ENCODE measurements at places on chromosomes 4 and X.

GRCh38 chr4:53015681-53016080 is 153.6 kb downstream of the RASL11B start:
- no peak for DNase-seq

DNA sequence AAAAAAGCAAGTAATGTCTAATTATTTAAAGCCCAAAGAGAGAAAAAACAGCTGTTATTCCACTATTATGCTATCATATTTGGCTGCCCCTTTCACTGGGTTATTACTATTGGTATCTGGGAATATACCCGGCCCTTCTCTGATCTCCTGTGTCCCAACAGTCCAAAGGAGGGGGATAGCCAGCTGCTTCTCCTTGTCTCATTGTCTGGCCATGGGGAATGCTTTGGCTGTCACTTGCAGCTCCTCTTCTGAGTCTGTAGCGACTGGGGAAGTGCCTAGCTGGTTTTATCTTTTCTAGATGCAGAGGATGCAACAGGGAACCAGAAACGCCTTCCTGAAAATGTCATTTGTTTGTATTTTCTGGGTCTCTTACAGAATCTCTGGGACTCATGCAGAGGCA is 33.9 kb downstream of the MGARP start:
- no peak for DNase-seq

GRCh38 chr4:145808021-145808650 is 128.2 kb downstream of the C4orf51 start:
- DNase-seq: no peak

DNA sequence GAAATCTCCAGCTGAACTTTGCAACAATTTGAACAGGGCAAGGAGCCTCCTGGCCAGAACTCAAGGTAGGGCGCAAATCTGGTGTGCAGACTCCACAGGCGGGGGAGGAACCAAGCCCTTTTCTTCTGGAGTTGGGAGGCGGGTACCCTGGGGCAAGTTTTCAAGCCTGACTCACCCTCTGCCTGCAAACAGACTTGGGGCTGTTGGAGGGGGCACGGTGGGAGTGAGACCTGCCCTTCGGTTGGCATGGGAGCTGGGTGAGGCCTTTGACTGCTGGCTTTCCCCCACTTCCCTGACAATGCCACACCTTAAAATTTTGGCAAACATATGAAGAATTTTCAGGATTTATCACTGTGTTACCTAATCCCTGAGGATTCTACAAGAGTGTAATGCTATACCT is 709.8 kb upstream of the DIAPH2 start:
- no peak for DNase-seq

DNA sequence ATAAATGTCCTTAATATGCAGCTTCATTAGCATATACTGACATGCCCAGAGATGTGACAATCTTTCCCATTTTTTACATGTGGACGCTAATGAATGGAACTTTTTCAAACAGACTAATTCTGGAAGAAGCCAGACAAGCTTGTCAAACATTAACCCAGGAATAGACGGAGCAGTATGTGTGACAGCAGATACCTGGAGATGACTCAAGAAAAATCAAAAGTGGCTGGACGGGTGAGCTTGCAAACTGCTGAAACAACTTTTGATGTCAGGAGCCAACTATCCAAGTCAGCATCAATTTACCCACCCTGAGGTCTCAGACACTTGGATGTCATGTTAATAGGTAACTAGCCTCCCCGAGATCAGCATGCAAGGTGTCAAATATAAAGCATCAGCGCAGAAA is 183.0 kb downstream of the PACRGL start:
- DNase-seq: no peak

- no peak for DNase-seq
Observed at GRCh38 chr4:76947369-76947768, 2.2 kb upstream of the SEPTIN11 start.

DNA sequence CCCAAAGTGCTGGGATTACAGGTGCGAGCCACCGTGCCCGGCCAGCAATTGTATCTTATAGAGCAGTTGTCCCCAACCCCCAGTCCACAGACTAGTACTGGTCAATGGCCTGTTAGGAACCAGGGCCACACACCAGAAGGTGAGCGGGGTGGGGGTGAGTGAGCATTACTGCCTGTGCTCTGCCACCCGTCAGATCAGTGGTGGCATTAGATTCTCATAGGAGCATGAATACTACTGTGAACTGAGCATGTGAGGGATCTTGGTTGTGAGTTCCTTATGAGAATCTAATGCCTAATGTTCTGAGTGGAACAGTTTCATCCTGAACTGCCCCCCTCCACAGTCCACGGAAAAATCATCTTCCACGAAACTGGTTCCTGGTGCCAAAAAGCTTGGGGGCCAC is 328.0 kb upstream of the BOD1L1 start:
- no peak for DNase-seq

Measured in T-helper 9 cell (primary cell).